ENCODE measurements at places on chromosomes 4 and X. TPM values are rescaled to one million over a fixed set of nuclear protein-coding genes. Genes with fewer than 3 reads are reported as not detected.

- DNase-seq = no peak
Observed at GRCh38 chr4:27085396-27085795, 224.8 kb downstream of the STIM2 start.

The KCTD8 gene
- total RNA-seq = under 0.01 TPM

- DNase-seq = no peak
Observed at GRCh38 chrX:8033175-8033574, 106.0 kb upstream of the PNPLA4 start.

The MAGEA3 gene
- total RNA-seq = not detected

The GC gene
- not detected for total RNA-seq

DNA sequence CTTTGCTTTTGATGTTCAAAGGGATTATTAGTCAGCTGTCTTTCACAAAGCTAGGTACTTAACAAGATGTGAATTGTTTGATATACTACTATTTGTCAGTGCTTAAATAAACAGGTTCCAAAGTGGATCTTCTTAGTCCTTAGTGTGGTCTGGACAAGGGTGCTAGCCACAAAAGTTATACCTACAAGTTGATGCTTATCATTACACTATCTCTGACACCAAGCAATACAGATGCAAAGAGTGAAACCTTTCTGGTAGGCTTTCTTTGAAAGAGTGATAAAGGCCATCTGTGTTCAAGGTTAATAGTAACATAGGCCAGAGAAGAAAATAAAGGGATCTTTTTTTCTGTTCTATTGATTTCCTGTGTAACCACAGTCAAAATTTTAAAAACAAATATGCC is 12.2 kb upstream of the RBPJ start:
- DNase-seq = no peak

The TMA16 gene
- total RNA-seq = 9.4 TPM

The NUDT10 gene
- 9.4 TPM for total RNA-seq

DNA sequence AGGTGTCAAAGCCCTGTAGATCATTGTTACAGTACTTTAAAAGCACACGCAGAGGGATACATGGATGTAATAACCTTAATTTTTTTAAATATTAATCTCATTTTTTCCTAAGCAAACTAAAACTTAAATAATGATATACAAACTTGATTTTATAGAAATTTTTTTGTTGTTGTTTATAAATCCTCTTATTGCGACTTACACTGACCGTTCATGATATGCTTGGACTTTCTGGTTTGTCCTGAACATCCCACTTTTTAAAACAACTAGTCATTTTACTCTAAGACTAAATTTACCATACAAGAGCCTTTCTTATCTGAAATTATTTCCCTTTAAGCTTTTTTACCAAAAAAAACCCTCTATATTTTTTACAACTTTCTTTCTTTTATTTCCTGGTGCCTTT is 2106.0 kb downstream of the PCDH7 start:
- DNase-seq = no peak

DNA sequence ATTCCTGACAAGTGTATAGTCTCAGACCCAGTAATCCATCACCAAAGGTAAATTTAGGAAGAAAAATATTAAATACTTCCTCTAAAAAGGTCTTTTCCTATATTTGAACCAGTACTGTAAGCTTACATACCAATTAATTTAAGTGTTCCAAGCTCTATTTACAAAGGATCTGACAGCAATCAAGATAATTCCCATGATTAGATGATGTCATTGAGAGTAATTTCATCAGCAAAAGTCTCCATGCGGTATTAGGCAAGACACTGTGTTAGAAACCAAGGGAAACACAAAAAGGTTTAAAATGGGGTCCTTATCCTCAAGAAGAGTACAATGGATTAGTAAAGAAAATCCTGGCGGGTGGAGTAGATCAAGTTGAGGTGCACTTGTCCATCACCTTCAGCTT is 198.5 kb downstream of the PRDM5 start:
- DNase-seq = no peak
